CD4-positive, alpha-beta T cell treated with Interleukin-4 for 4 hours (primary cell): ENCODE measurements at places on chromosomes 11 and 22.

GRCh38 chr11:70226183-70226582 is 23.1 kb downstream of the FADD start:
- no peak for DNase-seq

DNA sequence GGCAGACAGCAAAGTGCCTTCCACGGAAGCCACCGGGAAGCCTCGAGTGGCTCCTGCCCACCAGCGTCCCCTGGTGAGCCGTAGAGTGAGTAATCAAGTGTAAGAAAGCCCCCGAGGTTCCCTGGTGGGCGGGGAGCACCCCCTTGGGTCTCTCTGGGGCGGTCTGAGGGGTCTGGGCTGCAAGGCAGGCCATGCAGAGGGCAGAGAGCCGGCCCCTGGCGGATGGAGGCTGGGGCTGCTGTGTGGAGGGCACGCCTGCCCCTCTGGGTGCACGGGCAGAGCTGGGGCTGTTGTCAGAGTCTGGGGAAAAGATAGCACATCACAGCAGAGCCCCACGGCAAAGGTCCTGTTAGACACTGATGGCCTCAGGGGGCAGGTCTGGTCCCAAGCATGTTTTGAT is 25.7 kb upstream of the MYRF start:
- DNase-seq = no peak

GRCh38 chr11:12693479-12694182 is 19.4 kb downstream of the TEAD1 start:
- no peak for DNase-seq

DNA sequence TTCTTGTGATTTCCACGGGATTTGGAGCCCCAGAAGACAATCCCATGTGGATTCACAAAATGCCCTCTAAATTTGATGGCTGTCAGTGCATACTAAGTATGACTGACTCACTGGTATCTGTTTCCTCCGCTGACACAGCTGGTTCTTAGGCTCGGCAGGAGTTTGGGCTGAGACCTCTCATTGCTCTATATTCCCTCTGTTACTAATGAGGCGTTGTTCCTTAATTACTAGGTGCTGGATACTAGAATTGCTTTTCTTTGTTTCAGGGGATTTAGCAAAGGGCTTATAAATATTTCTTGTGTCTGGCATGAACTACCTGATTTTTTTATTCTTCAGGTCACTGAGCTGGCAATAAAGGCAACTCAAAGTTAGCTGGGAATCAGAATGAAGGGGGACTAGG is 53.2 kb upstream of the EHF start:
- no peak for DNase-seq

- no peak for DNase-seq
Measured at GRCh38 chr11:72336163-72336562, 92.2 kb upstream of the PHOX2A start.

GRCh38 chr11:35042224-35042623 is 96.7 kb upstream of the CD44 start:
- no peak for DNase-seq

- DNase-seq = no peak
Measured at GRCh38 chr22:18101536-18101935, 9.1 kb upstream of the TUBA8 start.

- DNase-seq = no peak
Measured at GRCh38 chr11:117016246-117016645, 82.0 kb downstream of the SIK3 start.

DNA sequence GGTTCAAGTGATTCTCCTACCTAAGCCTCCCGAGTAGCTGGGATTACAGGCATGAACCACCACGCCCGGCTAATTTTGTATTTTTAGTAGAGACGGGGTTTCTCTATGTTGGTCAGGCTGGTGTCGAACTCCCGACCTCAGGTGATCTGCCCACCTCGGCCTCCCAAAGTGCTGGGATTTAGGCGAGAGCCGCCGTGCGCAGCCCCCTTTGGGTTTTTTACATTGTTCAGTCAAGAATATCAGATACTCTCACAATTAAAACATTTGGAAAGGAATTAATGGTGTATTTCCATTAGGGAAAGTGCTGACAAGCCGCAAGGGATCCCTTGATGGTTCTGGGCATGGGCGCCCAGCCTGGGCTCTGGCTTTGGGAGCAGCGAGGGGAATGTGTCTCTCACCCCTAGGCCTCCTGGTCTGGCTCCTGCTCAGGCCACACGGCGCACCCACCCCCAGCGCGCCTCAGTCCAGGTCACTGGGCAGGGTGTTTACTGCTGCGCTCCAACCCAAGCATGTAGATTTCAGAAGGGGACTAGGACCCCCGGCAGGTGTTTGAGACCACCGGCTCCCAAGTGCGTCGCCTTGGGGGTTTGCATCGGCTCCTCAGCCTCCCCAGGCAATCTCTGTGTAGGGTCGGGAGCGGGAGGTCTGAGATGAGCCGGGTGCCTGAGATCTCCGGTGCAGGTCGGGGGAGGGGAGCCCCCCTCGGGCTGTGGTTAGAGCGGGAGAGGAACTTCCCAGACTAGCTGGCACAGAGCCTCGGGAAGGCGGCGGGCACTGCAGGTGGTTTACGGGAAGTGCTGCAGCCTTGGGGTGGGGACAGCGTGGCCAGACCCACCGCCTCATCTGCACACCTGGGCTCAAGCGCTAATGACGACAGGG is 809 bp upstream of the IRF7 start:
- DNase-seq = no peak

DNA sequence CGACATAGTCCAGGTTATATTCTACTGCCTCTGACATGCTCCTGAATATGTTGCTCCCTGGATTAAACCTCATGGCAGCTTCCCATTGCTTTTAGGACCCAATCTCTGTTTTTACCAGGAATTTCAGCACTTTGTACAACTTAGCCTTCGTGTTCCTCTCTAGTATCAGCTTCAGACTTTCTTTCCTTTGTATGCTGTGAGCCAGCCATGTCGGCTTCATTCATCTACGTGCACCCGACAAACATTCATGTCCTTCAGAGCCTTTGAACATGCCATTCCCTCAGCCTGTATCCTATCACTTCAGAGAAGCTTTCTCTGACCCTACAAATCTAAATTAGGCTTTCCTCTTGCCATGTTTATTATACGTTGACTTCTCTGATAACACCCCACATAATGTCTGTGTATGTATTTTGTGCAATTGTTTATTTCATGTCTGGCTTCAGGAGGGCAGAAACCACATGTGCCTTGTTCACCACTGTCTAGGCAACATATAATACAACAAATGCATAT is 743.4 kb downstream of the OPCML start:
- no peak for DNase-seq

- DNase-seq = no peak
Measured at GRCh38 chr11:1967641-1968225, 20.6 kb downstream of the MRPL23 start.

DNA sequence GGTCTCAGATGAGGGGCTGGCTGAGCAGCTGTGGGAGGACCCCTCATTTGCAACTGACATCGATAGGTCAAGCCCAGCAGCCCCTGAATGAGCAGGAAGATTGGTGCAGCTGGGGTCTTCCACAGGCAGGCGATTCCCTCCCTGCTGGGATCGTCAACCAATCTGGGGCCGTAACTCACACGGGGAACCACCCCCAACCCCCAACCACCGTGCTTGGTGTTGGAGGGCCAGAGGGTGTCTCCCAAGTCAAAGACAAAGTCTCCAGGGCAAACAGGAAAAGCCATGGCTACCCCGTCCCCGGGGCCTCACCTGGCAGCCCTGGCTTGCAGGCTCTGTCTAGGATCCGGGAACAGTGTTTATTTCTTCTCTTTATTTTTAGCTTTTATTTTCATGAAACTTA is 26.9 kb upstream of the SCUBE1 start:
- DNase-seq = no peak

DNA sequence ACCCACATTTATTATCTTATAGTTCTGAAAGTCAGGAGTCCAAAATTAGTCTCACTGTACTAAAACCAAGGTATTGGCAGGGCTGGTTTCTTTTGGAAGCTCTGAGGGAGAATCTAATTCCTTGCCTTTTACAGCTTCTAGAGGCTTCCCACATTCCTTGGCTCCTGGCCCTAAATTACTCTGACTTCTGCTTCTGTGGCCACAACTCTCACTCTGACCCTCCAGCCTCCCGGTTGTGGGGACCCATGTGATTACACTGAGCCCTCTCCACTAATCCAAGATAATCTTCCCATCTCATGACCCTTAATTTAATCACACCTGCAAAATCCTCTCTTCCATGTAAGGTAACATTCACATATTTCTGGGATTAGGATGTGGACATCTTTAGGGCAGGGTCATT is 110.9 kb downstream of the ARL14EP start:
- no peak for DNase-seq

GRCh38 chr22:22959147-22959827 is 71.7 kb downstream of the IGLL5 start:
- DNase-seq = peak; percentile 65

GRCh38 chr22:25139062-25139461 is 60.6 kb upstream of the CRYBB3 start:
- DNase-seq = no peak

- DNase-seq = no peak
Measured at GRCh38 chr11:68500206-68500605, 39.7 kb downstream of the PPP6R3 start.

DNA sequence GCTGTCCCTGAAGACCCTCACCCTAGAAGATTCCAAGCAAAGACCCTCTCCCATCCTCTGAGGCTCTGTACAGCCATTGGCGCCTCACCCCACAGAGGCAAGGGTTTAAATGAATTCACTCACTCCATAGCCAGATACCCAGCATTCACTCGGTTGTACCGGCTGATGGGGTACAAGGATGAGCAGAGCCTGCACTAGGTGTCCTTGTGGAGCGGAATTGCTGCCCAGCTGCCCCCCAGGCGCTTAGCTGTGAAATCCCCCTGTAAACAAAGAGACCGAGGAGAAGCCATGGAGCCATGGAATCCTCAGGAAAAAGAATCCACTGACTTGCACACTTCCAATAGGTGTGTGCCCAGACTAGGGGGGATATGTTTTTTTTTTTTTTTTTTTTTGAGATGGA is 117.3 kb downstream of the SHANK2 start:
- no peak for DNase-seq

DNA sequence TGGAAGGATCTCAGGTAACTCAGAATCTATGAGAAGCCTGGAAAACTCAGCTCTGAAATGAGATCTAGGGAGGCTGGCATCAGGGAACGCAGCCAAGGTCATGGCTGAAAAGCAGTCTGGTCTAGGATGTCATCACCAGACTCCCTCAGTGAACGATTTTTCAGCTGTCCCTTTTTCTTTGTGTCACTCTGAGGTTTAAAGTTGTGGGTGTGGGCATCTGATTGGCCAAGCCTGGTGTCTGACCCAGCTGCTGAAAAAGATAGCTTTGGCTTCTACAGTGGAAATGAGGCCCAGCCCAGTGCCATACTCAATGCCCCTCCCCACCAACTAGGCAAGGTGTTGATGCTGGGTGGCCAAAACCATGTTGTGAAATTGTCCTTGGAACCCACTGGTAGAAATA is 14.5 kb downstream of the RPS3 start:
- no peak for DNase-seq

DNA sequence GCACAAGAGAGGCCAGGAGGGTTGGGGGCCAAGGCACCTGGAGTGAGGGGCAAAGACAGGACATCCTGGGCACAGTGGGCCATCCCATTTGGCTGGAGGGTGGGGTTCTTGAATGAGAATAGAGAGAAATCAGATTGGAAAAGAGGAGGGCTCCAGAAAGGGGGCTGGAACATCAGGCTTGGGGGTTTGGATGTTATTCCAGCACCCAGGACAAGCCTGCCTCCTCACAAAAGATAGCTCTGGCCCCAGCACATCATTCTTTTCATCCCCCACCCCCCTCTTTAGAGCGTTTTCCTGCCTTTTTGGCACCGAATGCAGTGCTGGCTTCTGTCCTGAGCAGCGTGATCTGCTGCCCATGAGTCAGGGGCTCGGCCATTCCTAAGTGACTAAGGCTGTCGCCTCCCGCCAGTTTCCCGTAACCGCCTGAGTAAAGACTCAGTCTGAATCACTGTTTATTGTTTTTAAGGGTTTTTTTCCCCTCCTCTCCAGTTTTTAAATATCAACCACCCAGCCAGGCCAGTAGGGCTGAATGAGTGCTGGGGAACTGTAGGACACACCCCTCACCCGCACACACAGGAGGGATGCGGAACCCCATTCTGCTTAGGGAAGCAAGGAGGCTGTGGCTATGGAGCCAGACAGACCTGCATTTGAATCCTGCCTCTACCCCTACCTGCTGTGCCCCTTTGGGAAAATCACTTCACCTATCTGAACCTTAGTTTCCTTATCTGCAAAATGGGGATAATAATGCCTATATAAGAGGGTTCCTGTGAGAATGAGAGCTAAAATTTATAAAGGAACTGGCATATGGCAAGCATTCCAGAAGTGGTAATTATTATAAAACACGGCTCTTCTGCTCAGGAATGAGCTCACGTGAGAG is 32.4 kb upstream of the NAV2 start:
- DNase-seq = no peak

DNA sequence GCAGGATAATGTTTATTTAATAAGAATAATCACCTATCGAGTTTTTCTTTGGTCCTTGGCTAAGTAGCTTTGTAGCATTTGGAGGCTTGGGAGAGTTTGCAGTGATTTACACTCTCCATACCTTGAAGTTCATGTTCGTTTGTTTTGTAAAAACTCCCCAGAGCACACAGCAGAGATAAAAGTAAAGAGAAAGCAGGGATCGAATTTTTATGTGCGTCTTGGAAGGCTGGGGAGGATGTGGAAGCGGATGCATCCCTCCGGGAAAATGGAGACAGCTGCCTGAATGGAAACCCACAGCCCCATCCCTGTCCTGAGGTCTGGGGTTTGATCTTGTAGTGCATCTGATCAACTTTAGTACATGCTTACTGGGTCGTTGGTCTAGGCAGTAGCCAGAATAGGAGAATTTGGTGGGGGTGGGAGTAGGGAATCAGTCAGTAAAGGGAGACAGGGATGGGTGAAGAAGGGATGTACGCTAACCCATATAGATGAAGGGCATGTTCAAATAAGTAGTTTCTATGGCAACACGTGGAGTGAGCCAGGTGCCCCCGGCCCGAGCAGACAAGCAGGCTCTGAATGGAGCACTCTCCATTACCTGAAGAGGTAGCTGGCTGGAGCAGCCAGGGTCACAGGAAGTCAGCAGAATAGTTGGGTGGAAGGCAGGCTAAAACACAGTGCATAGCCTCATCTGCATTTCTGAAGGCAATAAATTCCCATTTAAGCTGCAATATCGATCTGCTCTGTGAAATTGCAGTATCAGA is 147.8 kb downstream of the COMMD9 start:
- no peak for DNase-seq

DNA sequence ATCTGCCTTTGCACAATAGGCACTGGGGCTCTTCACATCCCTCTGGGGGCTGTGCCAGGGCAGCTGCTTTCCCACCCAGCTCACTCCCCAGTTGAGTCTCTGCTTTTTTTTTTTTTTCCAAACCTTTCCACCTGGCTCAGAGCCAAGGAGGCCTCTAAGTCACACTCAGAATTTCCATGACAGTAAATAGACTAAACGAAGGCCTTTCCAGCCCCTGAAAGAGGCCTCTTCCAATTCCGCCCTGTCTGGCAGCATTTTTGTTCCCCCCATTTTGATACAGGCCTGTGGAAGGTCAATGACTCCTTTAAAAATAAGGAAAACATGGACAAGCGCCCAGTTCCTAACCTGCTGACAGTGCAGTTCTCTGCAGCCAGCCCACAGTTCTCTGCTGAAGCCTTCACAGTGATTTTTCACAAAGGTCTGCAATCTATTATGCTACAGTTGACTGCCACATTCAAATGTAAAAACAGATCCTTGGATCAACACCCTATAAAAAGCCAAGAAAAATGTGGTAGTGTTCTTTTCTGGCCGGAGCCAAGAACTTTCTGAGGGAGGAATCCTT is 107.5 kb upstream of the SESN3 start:
- no peak for DNase-seq

- peak; percentile 67 for DNase-seq
Measured at GRCh38 chr11:59802639-59803176, 7.9 kb downstream of the MRPL16 start.
